T-helper 17 cell (primary cell): ENCODE measurements at places on chromosomes 3 and 15.

DNA sequence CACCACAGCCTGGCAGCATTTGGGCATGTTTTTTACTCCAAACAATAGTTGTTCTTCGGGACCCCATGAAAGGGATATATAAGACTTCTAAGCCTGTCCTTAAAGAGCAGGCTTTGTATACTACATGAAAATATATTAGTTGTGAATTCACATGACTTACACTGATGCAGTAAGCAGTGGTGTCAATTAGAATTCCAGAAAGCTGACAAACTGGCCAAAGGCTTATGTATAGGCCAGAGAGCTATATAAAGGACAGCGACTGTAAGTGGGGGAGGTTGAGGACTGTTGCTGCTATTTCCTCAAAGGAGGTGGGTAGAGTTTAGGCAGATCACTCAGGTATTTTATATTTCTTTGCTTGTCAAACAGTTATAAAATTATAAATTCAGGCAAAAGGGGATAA, 24.8 kb downstream of the KPNA4 start:
- no peak for DNase-seq

DNA sequence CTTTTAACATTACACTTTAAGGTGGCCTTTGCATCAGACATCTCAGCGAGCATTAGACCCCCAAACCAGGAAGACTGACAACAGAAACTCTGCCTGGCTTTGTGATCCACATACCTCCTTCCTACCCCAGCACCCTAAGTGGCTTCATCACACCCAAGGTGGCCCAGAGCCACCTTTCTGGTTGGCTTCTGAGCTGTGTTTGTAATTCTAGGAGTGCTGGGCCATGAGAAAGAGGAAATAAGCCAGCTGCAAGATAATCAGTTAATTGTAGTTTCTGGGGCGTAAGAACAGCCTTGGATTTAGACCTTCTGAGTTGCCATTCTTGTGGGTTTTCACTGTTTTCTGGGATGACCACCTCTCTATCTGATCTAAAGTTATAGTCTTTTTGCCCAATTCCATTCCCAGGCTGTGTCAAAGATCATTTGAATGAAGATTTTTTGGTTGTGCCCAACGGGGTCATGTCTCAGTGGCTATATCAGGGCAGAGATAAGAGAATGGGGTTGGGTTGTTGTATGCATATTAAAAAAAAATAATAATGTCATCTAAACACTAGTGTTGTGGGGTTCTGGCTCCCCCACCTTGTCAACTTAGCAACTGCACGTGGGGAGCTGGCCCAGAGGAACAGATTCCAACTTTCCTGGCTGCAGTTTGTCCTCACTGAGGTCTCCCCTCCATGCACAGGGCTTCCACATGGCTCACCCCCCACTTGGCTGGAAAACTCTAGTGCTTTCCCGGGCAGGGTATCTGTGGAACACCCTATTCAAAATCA, 234.8 kb upstream of the WNT5A start:
- no peak for DNase-seq

DNA sequence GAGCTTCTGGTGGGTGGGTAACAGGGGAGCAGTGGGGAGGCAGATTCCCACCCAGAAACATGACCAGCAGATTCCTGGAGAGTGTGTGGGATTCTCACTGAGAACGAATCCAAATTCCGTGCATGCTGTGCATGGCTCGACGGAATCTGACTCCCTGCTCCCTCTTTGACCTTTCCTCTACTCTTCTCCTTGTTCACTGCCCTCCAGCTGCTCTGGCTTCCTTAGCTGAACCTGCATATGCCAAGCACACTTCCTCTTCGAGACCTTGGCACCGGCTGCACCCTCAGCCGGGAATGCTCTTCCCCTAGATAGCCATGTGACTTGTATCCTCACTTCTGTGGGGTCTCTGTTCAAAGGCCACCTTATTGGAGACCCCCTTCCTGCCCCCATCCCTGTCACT, 6.3 kb downstream of the INSYN1 start:
- no peak for DNase-seq

DNA sequence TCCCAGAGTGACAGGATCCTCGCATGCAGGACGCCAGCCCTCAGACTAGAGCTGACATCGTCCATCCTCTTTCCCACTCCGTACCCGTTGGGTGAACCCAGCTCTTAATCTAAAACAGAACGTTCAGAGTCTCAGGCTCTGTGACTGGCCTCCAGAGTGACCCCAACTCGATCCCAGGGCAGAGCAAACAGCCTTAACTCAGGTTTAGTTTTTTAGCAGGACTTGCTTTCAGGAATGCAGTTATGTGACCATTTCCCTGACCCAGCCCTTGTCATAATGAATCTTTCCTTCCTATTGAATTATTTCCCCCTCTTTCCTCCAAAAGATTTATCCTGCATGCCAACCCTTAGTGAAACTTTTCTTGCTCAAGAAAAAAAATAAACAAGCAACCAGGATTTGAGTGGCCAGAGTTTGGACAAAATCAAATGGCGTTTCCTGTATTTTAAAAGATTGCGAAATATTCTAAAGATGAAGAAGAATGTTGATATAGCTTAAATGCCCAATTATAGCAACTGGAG, 47.8 kb upstream of the RARB start:
- DNase-seq, result no peak

DNA sequence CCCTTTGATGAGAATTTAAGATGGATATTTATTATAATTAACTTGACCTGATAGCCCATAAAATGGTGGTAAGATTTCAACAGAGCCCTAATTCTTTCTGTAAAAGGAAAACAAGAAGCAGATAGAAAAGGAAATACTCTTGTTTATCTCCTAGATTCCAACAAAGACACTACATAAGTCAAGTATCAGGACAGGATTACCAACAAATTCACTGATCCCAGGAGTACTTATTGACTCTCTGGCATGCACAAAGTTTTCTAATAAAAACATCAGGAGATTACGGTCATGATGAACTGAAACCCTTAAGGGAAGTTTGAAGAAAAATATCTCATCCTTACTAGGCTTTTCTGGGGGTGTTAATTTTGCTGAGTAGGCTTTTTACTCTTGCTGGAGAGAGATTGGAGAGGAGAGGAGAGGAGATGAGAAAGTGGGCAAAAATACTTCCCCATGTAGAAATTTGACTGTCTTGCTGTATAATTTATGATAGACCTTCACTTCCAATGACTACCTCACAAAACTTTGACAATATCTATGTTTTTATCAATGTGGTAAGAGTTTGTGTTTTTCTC, 43.1 kb upstream of the SLC24A5 start:
- no peak for DNase-seq

DNA sequence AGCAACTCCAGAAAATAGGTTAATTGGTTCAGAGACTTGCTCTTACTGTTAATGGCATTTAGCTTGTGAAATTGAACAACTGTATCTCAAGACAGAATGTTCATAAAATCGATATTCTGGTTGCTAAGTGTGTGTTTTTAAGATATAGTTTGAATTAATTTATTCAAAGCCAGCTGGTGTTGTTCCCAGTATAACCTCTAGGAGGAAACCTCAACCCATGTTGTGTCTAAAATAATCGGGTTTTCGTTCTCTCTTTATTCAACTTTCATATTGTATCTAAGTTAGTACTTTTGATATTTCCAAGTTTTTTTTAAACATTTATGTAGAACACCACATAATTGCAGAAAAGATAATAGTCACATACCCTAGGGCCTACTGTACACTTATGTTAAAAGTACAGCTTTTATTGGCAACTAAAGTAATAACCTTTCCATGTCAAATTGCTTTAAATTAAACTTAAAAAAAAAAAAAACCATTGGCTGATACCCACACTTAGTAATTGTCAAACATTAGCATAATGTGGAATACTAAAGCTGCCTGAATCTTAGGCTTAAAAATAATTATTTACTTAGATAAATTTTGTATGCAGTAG, 90.9 kb downstream of the SAMMSON start:
- DNase-seq, result no peak

GRCh38 chr3:114127517-114127916, 51.3 kb downstream of the DRD3 start:
- DNase-seq, result no peak

DNA sequence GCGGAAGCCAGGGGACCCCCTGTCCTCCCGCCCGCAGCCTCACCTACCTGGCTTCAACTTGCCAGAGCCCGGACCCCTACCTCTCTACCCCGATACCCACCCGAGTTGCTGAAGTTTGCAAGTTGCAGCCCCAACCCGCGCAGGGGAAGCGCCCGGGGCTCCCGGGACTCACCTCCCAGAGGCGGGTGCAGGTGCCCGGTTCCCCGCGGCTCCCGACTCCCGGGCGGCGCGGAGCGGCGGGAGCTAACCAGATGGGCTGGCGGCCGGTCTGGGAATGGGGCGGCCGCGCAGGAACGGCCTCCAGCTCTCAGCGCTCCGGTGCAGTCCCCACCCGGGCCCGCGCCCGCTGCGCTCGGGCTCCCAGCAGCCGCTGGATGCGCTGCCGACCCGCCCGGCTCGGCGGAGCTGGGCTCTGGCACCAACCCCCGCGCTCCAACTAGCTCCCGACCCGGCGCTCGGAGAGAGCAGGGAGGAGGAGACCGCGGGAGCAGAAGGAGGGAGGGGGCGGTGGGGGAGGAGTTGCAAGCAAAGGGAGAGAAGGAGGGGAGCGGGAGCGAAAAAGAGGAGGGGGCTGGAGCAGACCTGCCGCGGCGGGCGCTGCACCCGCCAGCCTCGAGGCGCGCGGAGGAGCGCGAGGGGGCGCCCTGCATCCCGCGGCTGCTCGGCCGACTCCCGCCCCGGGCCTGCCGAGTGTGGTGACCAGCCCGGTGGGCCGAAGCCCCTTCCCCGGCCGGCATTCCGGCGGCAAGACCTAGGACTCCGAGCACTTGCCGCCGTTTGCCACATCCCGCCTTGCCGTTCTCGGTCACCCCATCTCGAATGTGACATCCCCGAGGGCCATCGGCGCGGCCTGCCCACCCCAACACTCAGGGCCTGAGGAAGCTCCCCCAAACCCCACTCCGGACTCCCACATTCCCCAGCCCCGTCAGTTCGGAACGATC, at the start of gene SEMA5B:
Gene SEMA5B (minus strand): TSS at position 472 of the 941 bp plus-strand sequence. CDS start 66,500 bp downstream, outside the sequence.
- no peak for DNase-seq

DNA sequence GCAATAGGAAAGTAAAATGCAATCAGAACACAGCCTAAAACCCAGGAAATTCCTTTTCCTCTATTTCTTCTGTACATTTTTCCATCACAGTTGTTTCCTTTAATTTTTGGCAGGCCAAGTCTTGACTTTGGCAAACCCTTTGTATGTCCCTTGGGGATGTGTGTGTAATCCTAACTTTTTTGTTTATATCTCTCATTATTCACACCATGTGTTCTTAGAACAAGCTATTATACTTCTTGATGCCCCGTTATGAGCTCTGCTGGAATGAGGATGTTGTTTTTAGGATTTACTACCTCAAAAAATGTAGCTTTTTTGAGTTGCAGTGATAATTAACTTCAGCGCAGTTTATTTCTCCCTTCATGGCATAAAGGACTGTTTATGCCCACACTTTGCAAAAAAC, 123.4 kb downstream of the ABI3BP start:
- DNase-seq, result no peak

GRCh38 chr3:62131620-62132019, 241.7 kb downstream of the FEZF2 start:
- DNase-seq, result no peak

- no peak for DNase-seq
These were observed 212.2 kb upstream of the GPR149 start for GRCh38 chr3:154642145-154642544.

GRCh38 chr15:39171944-39172368, 408.9 kb upstream of the THBS1 start:
- DNase-seq, result no peak

GRCh38 chr3:134366221-134366927, 7.9 kb downstream of the AMOTL2 start:
- no peak for DNase-seq

GRCh38 chr3:152466784-152467183, 198.1 kb downstream of the MBNL1 start:
- DNase-seq, result no peak

DNA sequence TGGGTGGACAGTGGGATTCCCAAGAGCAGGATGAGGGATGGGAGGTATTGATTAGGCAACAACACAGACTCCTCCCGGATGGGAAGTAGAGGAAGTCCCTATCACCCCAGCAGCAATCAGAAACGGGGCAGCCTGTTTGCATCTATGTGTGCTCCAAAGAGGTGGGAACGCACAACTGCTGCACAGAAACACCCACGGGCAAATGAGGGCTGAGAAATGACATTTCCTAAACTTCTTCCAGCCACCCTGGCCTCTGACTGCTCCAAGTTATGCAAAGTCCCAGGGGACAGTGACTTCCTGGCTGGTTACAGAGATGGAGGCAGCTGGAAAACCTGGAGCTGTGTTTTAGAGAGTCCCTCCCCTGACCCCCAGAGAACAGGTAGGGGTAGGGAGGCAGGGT, 42.6 kb downstream of the HCN4 start:
- no peak for DNase-seq

DNA sequence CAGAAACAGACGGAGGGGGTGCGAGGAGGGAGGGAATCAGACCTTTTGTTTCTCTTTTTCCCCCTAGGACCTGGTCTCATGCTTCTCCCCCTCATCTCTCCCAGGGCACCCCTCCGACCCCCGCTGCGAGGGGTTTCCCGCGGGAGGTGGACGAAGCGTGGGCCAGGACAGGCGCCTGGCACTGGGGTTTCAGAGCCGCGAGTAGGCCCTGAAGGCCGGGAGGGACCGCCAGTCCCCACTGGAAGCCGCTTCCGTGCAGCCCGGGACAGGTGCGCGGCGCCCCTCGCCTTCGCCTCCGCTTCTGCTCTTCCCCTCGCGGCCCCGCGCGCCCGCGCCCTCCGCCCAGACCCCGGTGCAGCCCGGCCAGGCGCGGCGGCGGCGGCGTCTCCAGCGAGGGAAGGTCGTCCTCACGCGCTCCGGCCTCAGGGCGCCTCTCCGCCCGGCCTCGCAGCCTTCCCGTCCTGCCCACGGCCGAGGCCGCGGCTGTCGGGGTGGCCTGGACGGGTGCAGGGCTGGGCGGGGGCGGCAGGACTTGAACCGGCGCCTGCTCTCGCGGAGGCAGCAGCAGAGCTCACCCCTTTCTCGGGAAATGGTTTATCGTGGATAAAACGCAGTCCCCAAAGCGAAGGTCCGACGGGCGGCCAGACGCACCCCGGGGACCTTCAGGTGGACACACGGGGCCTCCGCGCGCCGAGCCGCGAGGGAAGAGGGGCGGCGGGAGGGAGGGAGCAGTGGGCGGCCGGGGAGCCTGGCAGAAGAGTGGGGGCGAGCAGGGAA, 31.5 kb upstream of the ADAMTS17 start:
- DNase-seq, result no peak

- DNase-seq, result no peak
These were observed 2.0 kb upstream of the NR1I2 start for GRCh38 chr3:119779731-119780383.

DNA sequence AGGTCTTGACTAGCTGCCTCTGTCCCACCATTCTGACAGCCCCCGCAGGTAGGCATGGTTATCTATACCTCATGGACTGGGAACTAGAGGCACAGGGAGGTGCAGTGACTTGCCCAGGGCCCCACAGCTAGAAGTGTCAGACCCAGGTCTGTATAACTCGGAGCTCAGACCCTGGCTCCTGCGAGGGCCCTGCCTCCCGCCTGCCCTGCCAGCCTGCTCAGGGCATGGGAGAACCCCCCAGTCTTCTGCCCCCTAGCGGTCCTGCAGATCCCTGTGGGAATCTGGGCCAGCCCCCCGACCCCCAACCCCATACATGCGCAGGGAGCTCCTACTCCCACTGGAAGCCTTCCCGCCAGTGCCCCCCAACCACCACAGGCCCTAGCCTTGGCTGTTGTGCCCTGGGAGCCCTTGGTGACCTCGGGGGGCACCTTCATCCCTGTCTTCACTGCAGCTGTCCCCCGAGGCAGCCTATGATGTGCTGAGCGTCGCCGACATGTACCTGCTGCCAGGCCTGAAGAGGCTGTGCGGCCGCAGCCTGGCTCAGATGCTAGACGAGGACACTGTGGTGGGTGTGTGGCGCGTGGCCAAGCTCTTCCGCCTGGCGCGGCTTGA, 6.9 kb downstream of the ABTB1 start:
- DNase-seq, result no peak
